Left ventricle myocardium inferior (tissue), 1 donor: ENCODE measurements at places on chromosomes 16 and 17.

DNA sequence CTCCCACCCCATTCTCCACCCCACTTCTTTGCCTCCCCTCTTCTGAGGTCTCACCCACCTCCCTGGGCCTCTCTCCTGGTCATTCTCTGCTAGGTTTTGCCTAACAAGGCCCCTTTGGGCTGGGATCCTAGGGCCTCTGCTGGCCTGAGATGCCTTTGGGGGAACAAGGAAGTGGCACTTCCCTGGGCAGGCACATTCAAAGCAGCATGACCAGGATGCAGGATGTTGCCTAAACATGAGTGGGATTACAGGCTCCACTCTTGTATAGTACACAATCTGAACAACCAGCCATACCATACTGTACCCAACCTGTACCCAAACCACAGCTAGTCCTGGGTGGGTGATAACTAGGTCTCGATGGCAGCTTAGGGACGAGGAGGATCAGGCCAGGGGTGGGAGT, 9.0 kb downstream of the GALK1 start:
- no peak for DNase-seq

- no peak for DNase-seq
Measured at GRCh38 chr17:1774390-1775176, 12.7 kb downstream of the SERPINF1 start.

DNA sequence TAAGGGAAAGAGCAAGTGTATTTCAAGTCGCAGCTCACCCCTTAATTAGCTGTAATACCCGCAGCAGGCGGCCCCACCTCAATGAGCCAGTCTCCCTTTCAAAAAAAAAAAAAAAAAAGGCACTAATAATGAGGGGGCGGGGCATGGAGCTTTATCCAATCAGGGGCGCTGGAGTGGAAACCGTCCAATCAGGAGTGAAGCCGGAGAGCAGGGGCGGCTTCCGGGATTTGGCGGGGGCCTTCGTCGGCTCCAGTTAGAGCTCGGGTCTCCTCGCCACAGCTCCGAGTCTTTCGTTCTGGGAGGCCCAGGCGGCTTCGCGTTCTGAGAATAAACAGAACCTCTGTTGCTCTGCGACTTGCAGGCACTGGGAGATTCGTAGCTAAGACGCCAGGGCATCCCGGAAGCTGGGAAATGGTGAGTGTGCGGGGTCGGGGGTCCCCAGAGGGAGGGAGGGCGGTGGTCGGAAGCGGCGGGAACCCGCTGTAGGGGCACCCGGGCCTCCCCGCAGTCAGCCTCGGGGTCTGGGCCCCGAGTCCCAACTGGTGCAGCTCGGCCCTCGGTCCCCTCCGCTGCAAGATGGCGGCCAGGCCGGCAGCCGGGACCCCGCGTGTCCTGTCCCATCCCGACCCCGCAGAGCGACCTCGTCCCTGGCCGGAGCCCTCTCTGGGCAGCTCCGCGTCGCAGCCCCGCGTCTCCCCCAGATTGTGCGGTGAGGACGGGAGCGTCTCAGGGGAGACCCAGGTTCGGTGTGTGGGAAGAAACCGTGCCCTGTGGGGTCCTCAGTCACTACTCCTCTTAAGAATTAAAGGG, at the start of gene ZNF267:
TSS of gene ZNF267 (plus strand) at position 252 of the 810 bp plus-strand sequence. CDS start at position 412, 160 bp downstream.
- DNase-seq = peak; percentile 93

DNA sequence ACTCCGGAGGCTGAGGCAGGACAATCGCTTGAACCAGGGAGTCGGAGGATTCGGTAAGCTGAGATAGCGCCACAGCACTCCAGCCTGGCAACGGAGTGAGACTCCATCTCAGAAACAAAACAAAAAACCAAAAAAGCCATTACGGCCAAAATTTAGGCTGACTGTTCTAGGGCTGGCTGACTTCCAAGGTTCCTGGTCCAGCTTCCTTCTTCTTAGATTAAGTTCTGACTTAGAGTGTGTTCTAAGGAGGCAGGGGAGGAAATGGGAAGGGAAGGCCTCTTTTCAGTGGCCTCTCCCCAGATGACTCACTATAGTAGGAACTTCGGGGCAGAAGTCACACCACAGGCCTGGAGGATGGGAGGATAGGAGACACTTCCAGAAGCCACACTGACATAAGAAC, 27.7 kb upstream of the CLEC18B start:
- DNase-seq = peak; percentile 63

DNA sequence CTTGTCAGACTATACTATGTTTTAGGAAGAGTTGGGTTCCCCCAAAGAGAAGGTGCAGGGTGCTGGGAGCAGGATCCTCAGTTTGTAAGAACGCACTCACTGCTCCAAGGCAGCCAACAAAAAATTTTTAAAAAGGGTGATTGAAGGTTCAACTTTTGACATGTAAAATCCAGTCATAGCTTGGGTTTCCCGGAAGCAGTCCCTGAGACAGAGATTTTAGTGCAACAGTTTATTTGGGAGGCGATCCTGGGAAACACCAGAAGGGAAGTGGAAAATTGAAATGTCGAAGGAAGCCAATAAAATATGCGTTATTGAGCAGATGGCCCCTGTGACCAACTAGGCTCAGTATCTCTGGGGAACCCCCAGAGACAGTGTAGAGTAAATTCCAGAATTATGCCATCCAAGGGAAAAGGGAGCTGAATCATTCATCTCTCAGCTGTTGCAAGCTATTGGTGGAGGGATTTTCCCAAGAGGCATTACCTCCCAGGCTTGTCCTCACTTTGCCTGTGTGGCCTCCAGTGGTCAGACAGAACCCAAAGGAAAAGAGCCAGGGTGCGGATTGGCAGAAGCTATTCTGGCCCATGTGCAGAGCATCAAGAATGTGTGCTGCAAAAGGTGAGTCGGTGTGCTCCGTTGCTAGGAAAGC, 72.9 kb downstream of the HS3ST3B1 start:
- DNase-seq = no peak

DNA sequence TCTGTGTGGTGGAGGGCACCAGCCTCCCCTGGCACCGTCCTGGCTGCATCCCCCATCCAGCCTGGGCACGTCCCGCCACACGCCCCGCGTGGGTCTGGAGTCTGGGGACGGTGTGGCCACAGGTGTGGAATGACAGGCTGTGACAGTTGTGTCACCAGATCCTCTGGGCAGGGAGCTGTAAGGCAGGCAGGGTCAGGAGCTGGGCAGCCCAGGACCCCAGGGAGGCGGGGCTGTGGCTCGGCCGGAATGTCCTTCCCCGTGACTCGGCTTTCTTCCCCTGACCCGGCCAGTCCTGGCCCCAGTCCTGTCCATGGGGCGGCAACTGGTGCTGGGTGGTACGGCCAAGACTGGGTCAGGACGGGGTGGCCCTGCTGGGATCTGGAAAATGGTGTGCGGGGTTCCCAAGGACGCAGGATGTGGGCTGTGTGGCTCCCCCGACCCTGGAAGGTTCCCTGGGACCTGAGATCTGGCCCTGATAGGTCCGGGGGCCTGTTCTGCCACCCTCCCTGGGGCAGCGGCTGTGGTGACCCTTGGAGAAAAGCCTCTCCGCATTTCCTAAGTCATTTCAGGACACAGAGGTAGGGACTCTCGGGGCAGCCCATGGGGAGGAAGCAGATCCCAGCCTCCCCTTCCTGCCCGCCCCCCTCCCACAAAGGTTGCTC, 3.3 kb upstream of the SLC16A3 start:
- no peak for DNase-seq

DNA sequence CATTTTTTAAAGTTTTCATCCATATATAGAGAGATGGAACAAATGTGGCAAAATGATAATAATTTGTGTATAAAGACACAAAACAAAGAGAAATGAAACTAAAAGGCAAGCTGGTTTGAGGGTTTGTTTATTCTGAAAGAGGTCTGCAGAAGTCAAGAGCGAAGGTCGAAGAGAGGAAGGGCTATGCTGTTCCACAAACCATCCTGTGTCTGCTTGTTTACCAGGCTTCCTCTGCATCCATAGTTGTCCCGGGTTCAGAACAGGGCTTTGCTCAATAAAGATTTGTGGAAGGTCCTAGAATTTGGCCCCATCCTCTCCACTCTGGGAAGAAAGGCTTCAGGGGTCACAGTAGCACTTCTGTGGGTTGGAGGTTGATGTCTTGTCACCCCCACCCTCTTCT, 2.4 kb upstream of the MARVELD3 start:
- no peak for DNase-seq

GRCh38 chr17:72373910-72374741, 253.3 kb downstream of the SOX9 start:
- DNase-seq = peak; percentile 16

- no peak for DNase-seq
Measured at GRCh38 chr16:89050868-89051311, 42.8 kb upstream of the ACSF3 start.

DNA sequence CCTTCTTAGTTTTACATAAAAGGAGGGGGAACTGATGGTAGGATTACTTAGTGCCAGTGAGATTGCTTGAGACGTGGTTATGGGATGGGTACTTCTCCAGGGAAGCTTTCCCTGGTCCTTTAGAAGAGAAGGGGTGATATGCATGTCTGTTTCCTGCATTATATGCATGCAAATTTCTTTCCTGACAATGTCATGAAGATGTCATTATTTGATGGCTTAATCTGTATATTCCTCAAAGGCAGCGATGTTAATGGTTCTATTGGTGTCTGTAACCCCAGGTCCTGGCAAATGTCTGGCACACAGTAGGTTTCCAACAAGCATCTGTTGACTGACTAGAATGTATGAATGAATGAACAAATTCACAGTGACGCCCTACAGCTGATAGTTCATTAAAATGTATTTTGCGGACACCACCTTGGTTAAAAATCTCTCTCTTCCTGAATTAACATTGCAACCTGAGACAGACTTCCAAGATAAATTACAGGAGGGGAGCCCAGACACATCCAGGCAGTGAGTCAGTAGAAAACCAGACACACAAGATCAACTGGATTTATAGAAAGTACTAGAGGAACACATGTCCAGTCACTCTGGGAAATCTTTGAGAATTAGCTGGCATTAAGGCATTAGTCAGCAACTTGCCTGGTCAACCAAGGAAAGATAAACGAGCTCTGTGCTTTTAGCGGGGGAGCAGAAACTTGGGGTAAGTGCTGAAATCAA, 293.4 kb downstream of the XYLT1 start:
- no peak for DNase-seq

GRCh38 chr16:4263504-4264436, 9.1 kb downstream of the TFAP4 start:
- DNase-seq = peak; percentile 85

DNA sequence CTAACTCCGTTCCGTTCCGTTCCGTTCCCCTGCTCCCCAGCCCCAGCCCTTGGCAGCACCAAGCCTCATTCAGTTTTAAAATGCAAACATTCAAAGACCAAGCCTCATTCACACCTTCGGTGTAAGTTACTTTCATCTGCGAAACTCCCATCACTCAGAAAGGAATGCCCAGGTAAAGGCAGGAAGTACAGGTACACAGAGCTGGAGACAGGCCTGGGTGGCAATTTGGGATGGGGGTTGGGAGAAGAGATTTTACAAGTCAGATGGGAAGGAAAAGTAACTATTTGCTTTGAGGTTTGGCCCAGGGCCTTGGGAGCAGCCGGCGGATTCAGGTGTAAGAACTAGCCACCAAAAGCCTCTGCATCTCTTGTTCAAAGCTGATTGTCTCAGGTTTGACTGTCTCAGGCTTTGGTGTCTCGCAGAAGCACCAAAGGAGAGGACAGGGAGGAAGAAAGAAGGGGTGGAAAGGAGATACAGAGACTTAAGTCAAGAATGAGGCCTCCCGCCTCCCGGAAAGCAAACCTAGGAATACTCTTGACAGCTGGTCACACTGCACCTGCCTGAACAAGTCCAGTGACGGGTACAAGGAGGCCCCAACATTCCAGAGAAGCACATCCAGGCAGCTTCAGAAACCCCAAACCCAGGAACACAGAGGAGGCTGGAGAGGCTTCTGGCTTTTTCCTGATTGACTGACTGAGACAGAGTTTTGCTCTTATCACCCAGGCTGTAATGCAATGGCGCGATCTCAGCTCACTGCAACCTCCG, 54.7 kb downstream of the NXN start:
- no peak for DNase-seq

- DNase-seq = no peak
Measured at GRCh38 chr17:82134101-82134500, 36.1 kb upstream of the FASN start.

DNA sequence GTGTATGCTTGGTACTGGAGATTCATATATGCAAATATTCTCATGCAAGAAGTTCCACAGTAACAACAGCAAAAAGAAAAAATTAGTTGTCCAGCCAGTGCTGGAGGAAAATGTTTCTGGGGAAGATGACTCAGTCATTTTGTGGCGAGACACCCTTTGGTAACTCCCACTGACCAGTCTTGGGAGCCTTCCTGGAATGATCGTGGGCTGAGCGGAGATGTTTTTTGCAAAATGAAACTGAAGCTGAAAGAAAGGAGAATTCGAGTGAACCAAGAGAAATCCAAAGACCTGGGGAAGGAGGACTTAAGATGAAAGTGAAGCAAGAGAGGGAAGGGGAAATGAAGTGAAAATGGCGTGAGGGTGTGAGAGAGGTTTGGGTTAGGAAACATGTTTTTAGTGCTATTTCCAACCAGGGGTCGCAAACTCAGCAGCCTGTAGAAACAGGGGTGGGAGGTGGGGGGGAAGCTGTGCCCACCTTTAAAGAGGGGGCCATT, 5.2 kb downstream of the ITPRIPL2 start:
- DNase-seq = no peak

- no peak for DNase-seq
Measured at GRCh38 chr17:61323909-61324868, 75.5 kb upstream of the TBX2 start.

DNA sequence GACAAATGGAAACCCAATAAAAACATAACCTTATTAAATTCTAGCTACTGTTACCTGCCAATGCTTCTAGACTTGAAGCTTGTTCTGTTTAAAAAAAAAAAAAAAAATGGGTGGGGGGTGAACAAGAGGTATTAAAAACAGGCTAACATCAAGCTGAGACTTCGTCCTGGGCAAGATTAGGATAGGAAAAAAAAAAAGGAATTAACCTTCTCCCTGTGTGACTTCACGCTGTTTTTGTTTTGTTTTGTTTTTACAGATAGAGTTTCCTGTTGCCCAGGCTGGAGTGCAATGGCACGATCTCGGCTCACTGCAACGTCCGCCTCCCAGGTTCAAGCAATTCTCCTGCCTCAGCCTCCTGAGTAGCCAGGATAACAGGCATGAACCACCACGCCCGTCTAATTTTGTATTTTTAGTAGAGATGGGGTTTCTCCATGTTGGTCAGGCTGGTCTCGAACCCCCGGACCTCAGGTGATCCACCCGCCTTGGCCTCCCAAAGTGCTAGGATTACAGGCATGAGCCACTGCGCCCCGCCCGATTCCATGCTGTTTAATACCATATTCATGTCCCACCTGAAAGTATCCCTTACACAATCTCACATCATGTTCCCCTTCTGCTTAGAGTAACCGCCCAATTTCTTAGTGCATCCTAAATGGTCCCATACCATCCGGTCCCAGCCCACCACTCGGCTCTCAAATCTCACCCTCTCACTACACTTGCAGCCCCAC, 2.2 kb downstream of the USP31 start:
- DNase-seq = no peak

DNA sequence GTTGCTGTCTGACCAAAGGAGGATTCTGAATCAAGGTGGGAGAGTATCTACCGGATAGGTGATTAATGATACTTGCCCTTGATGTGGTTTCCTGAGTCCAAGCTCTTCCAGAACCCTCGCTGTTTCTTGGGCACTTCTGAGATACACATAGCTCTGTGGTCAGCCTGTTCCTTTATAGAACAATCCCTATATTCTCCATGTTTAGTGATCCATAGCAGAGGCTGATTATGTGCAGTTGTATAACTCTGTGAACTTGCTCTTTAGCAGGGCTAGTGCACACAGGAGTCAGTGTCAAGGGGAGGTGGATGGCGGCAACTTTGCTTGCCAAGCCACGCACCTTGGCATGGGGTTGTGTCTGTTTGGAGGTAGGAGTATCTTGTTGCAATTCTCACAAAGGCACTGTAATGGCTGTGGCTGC, 36.1 kb downstream of the ARL4D start:
- no peak for DNase-seq
